ENCODE measurements at places on chromosomes 6 and 20.
A peak's percentile ranks its signal among the peaks of the same experiment; 100 is the strongest.

DNA sequence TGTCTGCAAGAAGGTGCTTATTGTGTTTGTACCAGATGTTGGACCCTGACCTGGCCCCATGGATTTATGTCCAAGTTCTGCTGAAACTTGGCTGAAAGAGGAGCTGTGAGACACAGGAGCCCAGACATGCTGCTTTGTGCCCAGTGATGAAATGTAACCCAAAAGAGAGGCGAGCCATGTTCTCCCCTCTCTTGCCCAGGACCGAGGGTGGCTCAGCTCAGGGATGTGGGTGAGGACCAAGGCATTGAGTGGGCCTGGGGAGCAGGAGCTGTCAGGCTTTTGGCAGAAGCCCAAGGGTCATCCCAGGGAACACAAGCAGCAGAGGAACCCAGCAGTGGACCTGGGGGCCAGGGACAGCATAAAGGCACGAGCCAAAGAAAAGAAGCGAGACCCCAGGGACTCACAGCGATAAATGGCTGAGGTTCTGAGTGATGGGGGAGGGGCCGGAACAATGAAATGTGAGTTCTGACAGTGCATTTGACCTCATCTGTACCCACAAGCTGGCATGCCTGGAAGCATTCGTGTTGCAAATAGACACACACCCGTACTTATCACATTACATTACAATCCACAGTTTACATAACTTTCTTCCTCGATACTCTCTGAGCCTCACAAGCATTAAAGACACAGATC, 363.4 kb upstream of the JARID2 start:
- no peak for ATAC-seq

GRCh38 chr20:63074631-63075030, 67.9 kb upstream of the BHLHE23 start:
- no peak for ATAC-seq

DNA sequence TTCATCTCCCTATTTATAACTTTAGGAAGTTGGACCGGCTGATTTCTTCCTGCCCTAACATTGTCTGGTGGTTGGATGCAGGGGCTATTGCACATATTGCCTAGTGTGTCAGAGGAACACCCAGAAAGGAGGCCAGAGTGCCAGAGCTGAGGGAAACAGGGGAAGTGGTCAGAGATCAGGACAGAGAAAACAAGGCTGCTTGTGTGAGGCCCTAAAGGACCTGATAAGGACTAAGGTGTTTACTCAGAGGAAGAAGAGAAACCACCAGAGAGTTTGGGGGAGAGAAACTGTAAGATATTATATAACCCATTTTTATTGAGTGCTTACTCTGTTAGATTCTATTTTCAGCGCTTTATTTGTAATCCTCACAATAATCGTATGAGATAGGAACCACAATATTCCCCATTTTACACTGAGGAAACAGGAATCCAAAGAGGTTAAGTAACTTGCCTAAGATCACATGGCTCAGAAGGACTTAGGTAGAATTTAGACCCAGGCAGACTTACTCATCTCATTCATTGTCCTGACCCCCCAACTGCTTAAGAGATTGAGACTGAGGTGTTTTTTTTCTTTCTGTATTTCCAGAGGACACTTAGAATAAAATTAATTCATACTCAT, 54.0 kb upstream of the REV3L start:
- ATAC-seq, result no peak

GRCh38 chr6:155115893-155116570, 120.9 kb downstream of the TIAM2 start:
- ATAC-seq, result no peak

GRCh38 chr6:159934181-159934580, 34.7 kb upstream of the IGF2R start:
- no peak for ATAC-seq

GRCh38 chr6:34731393-34732060, 25.8 kb upstream of the SNRPC start:
- ATAC-seq, result no peak

DNA sequence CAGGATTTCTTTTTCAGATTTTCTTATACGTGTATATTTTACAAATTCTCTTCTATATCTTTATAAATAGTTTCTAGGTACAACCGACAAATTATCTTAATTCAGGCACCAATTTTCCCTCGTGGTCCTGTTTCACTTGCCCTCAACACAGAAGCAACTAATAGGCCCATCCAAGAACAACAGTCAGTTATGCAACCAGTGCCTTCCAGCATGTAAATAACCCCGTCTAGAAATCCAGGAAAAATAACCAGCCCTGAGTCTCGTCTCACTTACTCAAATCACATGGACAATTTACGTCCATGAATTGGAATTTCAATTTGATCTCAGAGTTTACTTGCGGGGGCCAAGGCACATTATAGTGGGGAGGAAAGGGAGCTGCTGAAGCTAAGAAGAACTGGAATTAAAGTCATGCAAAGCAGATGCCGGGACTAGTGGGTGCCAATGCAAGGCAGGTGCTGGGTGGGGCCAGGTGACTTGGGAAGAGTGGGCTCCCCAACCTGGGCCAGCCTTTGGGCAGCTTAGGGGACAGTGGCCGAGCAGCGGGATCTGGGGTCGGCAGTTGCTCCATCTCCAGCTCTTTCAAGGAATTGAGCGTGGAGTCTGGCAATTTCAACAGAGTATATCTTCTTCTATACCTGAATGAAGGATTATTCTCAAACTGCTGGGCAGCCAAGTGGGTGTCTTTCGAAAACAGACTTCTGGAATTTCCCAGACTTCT, 121.7 kb downstream of the EDN3 start:
- ATAC-seq, result peak; percentile 22

- ATAC-seq, result no peak
Observed at GRCh38 chr6:157763904-157764177, 59.2 kb upstream of the SNX9 start.

- ATAC-seq, result no peak
Observed at GRCh38 chr6:30578051-30578450, 6.8 kb downstream of the ABCF1 start.

GRCh38 chr20:10563935-10564492, 109.8 kb downstream of the JAG1 start:
- no peak for ATAC-seq

GRCh38 chr6:79833264-79833963, 113.9 kb downstream of the ELOVL4 start:
- no peak for ATAC-seq
